Inflammatory macrophage treated with lipopolysaccharide for 1 hour (primary cell): ENCODE measurements at places on chromosomes 3 and 15.

DNA sequence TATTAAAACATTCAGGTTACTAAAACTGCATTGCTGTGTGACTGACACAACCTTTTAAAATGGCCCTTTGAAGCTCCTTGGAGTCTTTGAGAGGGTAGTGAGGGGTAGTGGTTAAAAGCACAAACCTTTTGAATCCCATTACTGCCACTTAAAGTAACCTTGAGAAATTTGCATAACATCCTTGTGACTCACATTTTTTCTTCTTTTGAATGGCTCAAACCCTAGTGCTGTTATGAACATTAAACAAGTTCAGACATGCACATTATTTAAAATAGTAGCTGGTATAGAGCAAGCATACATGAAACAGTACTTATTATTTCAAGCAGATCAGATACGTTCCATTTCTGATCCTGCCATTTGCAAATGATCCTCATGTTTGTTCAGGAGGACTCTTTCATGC is 3.7 kb upstream of the CLDN1 start:
- no peak for DNase-seq

DNA sequence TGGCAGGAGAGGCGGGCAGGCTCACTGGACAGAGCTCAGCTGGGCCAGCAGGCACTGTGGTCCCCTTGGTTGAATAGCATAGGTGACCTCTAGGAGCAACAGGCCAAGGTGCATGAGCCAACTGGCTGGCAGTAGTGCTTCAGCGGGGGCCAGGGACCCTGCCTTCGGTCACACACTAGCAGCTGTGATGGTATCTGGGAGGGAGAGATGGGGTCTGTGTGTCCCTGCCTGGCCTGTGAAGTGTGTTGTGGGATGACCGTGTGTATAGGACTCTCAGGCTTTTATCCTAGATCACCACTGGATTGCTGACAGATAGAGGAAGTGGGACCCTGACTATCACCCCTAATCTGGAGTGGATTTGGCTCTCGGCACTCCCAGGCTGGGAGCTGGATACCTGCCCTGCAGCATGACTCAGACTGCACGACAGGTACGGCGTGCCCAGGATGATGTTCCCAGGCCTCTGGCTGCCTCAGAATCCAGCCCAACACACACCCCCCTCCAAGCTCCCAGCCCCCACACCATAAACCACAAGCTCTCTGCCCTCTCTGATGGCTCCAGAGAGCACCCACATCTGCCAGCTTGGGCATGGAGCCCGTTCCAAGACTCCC is 7.8 kb downstream of the RPS17 start:
- no peak for DNase-seq

DNA sequence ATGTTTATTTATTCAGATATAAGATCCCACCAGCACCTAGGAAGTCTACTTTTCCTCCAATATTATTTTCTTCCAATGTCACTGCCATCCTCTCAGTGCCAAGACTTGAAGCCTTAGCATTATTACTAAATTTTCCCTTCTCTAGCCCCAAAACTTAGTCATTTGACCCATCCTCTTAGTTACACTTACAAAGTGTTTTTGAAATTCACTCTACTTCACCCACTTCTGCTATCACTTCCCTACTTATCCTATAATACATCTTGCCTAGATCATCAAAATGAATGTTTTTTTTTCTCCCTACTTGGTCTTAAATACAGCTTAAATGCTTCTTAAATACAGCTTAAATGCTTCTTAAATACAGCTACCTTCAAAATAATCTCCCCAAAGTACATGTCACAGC is 376.6 kb downstream of the RSL24D1 start:
- peak; percentile 51 for DNase-seq

GRCh38 chr15:31024979-31025378 is 33.6 kb upstream of the MTMR10 start:
- DNase-seq, result no peak

- no peak for DNase-seq
Observed at GRCh38 chr15:75844629-75845335, 1.5 kb downstream of the UBE2Q2 start.
